Erythroblast (primary cell): ENCODE measurements at places on chromosomes 1 and 21.
A peak's percentile ranks its signal among the peaks of the same experiment; 100 is the strongest.

DNA sequence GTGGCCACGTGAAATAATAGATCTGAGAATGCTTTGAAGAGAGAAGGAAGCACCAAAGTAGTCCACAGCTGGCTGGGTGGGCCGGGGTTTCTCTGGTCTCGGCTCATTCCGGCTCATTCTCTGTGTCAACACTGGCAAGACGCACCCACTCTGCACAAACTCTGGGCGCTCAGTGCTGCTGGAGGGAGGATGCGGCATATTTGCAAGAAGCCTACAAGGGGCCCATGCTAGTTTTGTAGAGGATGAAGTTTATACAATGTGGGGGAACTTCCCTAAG is 28.8 kb upstream of the TMPRSS2 start:
- no peak for DNase-seq

DNA sequence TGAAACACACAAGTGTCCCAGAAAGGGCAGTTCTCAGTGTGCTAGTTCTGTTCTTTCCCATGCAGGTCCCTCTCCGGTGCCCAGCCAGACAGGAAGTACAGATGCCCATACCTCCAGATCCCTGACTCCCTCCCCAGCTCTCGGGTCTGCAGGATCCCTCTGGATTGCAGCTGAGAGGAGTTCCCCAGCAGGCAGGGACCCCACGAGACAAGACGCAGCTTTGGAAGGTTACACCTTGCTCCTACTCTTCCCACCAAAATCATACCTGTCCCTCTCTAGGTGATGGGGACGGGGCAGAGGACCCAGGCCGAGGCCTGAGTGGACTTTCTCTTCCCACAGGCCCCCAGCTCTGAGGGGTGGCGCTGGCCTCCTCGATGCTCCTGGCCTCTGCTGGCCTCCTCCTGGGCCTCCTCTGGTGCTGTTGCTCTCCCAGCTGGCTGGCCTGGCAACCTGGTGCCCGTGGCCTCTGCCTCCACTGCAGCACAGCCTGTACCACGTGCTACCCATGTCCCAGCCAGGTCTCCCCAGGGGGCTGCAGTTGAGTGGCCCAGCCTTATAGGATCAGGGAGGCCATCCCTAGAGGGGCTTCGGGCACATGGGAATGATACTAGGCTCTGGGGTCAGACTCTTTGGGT is 9.4 kb downstream of the LDLRAD2 start:
- no peak for DNase-seq

GRCh38 chr1:28927648-28928313 is 13.4 kb downstream of the EPB41 start:
- DNase-seq, result peak; percentile 61

GRCh38 chr1:86567341-86567740 is 20.5 kb downstream of the CLCA4 start:
- DNase-seq, result no peak

DNA sequence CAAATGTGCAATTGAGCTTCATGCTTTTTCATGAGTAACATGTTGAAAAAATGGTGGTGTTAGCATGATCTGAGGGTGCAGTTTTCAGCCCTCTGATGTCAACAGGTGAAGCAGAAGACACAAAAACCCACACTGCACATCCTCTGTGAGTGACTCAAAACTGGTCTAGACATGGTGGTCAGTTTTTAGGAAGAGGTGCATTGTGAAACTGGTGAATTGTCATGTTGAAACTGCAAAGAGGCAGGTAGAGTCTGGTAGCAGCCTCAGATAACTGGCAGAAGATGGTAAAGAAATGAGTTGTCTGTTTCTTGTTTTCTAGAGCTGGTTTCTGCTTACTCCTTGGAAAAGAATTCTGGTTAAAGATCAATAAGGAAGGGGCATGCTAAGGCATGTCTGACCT is 97.3 kb upstream of the HMCN1 start:
- no peak for DNase-seq

- no peak for DNase-seq
These were observed 97.6 kb upstream of the MAGI3 start for GRCh38 chr1:113292603-113293255.
